ENCODE measurements at places on chromosomes 6 and 20.

DNA sequence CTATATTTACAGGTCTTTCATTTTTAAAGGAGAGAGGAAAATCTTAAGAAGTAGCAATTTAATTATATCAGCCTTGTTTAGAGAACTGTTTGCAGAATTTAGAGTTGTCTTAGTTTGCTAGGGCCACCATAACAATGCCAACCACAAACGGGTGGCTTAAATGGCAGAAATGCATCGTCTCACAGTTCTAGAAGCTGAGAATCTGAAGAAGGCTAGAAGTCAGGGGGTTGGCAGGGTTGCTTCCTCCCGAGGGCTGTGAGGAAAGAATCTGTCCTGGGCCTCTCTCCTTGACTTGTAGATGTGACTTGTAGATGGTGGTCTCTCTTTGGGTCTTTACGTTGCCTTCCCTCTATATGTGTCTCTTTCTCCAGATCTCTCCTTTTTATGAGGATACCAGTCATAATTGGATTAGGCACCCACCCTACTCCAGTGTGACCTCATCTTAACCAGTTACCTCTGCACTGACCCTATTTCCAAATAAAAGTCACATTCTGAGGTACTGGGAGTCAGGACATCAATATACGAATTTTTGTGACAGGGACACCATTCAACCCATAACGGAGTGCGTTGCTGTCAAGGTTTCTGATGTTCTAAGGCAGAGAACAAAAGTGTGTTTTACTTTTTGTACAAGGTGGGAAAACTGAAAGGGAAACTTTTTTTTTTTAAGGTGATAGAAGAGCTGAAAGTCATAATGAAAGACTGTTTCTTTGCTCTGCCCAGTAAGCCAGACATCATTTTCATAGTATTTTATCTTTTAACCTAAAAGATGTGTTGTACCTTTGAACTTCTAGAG, 84.4 kb downstream of the SAMD3 start:
- DNase-seq: no peak

DNA sequence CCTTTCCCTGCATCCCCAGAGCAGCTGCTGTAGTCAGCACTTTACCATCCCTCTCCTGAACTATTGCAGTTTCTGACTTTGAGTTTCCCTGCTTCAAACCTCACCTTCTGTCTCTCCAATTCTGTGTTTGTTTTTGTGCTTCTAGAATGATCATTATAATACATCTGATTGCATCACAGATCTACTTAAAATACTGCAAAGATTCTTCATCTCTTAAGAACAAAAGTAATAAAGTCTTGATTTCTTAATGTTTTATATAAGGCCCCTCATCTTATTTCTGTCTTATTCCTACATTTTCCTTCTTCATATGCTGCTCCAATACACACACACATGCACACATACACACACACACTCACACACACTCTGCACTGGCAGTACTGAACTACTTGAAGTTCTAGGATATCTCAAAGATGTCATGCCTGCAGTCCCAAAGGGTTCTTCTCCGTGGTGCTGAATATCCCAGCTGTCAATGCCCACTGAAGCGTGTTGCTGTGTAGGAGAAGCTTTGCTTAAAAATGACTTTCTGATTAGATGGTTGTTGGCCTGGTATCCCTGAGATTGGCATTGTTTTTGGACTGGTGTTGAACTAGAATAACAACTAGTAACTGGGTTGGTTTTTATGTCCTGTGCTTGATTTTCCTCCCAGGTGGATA, 97.2 kb downstream of the MAP3K4 start:
- no peak for DNase-seq

DNA sequence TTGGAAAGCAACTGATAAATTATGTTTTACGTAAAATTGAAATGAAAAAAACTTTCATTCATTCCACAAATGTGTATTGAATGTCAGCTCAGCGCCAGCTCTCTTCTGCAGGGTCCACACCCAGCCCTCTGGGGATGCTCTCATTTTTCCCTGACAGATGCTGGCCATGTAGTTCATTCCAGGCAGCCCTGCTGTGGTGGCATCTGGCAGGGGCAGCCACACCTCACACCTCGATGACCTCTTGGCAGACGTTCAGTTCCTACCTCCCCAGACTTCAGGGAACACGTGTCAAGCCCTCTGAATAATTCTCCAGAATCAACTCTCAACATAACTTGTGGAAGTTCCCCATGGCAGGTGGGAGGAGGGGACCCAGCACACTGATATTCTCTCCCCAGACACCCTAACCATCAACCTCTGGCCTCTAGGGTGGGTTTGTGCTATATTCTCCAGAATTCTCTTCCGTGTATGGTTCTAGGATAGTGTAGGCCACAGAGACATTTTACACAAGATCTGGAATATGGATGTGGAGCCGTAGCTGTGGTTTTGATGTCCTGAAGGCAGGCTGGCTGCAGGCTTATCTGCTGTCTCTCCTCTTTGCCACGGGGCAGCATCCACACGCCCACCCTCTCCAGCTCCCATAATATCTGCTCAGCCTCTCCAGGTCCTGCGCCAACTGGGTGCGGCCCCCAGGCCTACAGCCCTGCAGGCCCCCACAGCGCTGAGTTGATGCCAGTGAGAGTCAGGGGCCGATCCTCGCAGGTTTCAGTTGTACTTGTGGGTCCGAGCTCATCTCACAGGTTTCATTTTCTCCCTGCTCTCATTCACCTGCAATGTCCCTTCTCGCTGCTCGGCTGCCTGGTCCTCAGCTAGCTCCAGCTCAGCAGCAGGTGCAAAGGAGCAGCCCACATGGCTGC, 175.8 kb upstream of the ARID1B start:
- no peak for DNase-seq

- DNase-seq: peak; percentile 52
Observed at GRCh38 chr6:152863618-152864326, 113.2 kb downstream of the VIP start.

GRCh38 chr6:43269273-43270007, 26.2 kb downstream of the TTBK1 start:
- no peak for DNase-seq

GRCh38 chr6:15914553-15914952, 214.3 kb upstream of the MYLIP start:
- DNase-seq: no peak

DNA sequence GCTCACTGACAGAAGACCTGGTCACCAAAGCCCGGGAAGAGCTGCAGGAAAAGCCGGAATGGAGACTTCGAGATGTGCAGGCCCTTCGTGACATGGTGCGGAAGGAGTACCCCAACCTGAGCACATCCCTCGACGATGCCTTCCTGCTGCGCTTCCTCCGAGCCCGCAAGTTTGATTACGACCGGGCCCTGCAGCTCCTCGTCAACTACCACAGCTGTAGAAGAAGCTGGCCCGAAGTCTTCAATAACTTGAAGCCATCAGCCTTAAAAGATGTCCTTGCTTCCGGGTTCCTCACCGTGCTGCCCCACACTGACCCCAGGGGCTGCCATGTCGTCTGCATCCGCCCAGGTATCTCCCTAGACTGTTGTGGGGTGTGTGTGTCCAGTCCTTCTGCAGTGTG, 4.4 kb downstream of the TTPAL start:
- no peak for DNase-seq

DNA sequence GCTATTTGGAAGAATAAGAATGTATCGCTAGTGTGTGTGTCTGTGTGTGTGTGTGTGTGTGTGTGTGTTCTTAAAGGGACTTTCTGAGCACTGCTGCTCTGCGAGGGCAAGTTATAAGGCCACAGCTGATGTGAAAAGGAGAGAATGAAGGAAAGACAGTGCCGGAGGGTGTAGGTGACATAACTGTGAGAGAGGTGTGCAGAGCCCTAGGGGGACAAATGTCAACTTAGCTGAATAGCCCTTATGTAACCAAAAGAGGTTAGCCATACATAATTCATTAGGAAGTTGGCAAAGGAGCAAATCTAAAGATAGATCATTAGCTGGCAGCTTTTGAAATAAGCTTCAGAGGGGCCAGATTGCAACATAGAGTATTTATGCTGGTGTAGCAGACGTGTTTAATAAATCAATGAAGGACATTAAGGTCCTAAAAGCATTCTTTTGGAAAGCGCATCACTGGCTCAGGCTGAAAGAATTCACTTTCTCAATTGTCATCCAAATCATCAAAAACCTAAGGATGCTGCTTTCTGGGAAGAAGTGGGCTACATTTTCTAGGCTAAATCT, 81.0 kb downstream of the NDUFAF5 start:
- DNase-seq: no peak

GRCh38 chr20:10330071-10330470, 104.0 kb downstream of the MKKS start:
- no peak for DNase-seq

Data from muscle of arm (tissue), 14 donors.